Upper lobe of left lung (tissue), 6 donors: ENCODE measurements at places on chromosomes 3 and 15. TPM values are rescaled to one million over a fixed set of nuclear protein-coding genes. Genes with fewer than 3 reads are reported as not detected.

DNA sequence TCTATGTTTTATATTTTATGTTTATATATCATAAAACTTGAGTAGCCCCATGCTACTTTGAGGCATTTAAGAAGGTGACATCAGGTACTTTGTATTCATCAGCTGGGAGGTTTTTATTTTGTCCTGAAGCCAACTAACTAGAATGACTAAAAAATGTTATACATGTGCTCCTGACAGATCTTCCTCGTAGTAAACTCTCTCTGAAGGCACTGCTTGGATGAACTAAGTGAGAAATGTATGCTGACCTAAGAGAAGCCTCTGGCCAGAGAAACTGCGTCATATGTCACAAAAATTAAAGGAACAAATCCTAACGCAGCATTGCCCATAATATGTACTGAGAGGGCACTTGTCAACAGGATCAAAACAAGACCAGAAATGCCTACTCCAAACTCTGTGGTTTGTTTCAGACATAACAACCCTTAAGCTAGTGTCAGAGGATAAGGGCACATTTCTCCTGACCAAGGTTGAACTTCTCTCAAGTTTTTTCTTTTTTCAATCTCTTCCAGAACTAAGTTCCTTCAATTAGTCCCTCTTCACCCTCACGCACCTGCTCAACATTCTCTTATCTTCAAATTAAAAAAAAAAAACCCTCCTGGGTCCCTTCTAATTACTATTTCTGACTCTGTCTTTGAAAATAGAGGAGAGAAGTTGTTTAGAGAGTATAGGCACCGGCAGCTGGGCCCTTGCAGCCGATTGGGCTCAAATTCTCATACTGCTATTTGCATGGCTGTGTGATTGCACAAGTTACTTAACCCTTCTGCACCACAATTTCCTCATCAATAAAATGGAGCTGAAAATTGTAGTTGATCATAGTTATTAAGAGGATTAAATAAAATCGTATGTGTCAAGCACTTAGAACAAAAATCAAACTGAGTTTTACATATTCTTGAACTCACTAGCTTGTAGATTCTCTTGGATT, 159.0 kb downstream of the FRMD5 start:
- DNase-seq: no peak

Gene ITGB5
- total RNA-seq: 105 TPM

Gene OXTR
- total RNA-seq: 0.15 TPM

DNA sequence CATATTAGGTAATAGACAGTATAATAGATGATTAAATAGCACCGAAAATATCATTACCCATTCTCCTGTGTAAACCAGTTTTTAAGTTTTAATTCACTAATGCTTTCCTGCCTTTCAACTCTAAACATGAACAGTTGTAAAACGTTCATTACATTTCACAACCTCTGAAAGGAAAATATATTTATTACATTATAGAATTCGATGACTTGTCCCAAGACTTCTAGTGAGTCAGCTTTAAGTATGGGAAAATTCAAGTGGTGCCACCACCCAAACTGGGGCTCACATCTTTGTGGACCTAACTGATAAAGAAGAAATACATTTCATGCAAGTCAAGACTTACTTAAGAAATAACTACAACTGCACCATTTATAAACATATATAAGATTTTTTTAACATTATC, 2.0 kb downstream of the TRIM59 start:
- no peak for DNase-seq

DNA sequence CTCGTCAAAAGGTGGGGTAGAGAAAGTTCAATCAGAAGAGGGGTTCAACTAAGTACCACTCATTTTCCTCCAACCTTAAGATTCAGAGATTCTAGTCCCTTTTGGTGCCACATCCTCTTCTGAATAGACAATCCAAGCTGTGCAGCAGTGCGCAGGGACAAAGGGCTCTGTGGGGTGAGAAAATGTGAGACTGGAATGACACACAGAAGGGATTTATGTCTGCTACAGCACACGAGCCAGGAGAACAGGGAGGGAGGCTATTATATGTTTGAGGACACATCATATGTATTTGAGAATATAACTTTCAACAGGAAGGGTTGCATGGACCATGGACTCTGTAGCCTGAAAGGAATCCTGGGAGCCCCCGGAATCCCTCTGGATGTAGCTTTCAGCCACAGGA, 33.0 kb downstream of the LSM3 start:
- no peak for DNase-seq

- no peak for DNase-seq
Measured at GRCh38 chr15:55588815-55589115, 620 bp upstream of the PYGO1 start.

DNA sequence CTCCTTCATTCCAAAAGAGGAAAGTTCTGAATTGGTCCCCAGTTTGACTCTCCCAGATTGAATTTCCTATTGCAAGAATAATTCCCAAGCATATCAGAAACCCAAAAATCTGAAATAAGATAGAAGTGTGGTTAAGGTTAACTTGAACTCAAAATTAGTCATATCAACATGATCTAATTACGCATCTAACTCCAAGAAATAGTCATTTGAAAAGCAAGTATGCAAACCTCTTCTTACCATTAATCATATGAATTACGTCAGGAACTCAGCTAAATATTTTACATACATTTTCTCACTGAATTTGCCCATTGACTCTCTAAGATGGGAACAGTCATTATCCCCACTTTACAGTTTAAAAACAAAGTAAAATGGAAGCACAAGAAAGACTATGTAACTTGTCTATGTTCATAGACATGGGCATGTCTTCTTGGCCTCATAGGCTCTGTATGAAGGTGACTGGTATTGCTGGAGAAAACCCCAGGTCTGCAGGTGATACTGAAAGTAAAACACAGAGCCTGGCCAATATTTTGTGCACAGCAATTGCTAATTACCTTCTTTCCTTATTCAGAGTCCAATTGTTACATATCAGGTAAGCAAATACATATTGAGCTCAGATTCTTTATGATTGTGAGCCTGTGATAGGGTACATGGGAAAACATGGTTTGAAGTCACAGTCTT, 139.2 kb downstream of the ATP8B4 start:
- DNase-seq: no peak

GRCh38 chr15:53470743-53471142, 288.7 kb downstream of the WDR72 start:
- no peak for DNase-seq

GRCh38 chr3:13157986-13158385, 84.8 kb upstream of the IQSEC1 start:
- no peak for DNase-seq
